ENCODE measurements at places on chromosomes 11 and 22.

GRCh38 chr22:34880662-34881061, 185.3 kb upstream of the ISX start:
- no peak for DNase-seq

GRCh38 chr11:111153194-111153593, 92.3 kb upstream of the POU2AF2 start:
- no peak for DNase-seq

DNA sequence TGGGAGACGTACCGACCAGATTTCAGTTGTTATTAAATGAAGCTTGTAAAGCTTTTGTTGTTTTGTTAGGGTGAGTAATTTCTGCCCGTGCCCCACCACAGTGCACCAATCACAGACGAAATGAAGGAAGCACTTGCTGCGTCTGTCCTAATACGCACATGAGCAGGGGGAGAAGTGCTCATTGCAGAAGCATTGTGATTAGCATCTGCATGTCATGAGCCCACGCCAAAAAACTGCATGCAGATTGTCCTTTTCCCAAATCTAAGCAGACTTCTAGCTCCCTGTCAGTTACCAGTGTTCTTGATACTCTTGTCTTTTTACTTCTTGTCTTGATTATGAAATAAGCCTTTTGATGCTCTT, 15.5 kb downstream of the RBX1 start:
- DNase-seq: no peak

GRCh38 chr11:130157101-130157500, 2.5 kb upstream of the ST14 start:
- DNase-seq: no peak

DNA sequence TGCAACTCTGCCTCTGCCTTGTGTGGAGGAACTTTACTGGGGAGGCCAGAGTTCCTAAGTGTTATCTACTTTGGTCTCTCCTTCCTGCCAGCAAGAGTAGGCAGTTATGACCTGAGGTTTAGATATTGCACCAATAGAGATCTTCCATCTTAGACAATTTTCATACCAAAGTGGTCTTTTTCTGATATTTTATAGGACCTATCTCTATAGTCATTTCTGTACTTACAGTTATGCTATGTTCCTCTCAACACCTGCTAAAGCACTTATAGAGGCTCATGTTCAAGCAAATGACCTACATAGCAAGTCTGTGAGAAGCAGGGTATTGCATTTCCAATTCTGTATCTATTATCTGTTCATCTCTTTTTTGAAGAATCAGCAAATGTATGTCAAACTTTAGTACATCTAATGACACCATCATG, 80.8 kb downstream of the HORMAD2 start:
- DNase-seq: no peak

- no peak for DNase-seq
Observed at GRCh38 chr22:37279331-37280181, 2.8 kb upstream of the CYTH4 start.

DNA sequence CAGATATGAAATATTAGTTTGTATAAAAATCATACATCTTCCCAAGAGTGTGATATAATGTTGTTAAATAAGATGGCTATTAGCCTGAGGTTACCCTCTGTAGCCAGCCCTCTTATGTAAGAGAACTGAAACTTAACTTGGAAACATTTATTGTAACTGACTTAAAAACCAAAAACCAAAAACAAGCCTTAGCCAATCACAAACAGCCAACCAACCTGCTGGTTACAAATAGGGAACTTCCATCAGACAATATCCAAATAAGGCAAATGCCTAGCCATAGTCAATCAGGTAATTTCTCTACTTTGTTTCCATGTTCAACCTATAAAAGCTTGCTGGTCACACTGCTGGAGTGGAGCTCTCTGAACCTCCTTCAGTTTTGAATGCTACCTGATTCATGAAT, 14.1 kb downstream of the KBTBD3 start:
- DNase-seq: no peak

GRCh38 chr11:96338910-96339705, 3.9 kb downstream of the MAML2 start:
- DNase-seq: no peak

DNA sequence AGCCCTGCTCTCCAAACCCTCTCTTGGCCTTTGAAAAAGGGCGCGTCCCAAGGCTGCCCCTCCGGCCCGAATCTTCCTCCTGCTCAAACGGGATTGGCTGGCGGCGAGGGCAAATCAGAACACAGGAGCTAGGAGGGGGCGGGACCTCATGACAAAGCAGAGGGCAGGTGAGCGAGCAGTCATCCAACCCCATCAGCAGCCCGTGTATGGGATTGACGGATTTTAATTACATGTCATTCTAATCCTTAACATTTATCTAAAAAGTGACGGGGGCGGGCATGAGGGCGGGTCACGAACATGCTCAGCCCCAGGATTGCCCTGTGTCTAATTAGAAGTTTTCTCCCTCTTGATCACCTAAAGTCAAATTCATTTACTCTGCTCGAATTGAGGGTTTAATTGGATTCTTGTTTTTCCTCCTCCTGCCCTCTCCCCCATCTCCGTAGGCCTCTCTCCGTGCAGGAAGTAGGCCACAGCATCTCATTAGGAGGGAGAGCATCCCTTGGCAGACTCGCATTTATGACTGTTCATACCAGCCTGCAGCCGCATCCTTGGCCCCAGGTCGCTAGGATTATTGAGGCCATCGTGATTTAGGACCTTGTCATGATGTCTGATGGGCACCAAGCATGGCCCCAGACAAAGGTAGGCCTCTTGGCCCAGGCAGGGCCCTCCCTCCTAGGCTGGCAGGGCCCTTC, 147.1 kb downstream of the CHST1 start:
- DNase-seq: no peak

DNA sequence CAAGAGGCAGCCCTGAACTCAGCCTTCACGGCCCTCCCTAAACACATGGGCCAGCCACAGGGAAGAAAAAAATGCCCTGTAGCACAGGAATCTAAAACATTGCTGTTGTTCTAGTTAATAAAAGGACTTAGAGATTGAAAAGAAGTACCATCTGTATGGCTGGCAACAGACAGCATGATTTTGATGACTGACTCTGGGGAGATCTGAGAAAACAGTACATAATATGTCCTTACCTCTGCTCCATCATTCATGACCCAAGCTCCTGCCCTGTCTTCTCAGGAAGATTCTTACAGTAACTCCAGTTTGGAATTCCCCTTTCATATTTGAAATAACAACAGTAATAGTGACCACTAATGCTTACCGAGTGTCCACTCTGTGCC, 244.2 kb downstream of the ETS1 start:
- DNase-seq: no peak

- no peak for DNase-seq
Observed at GRCh38 chr11:97800891-97801290, 1219.9 kb upstream of the CNTN5 start.

- no peak for DNase-seq
Observed at GRCh38 chr11:128956401-128957201, 13.9 kb upstream of the TP53AIP1 start.

DNA sequence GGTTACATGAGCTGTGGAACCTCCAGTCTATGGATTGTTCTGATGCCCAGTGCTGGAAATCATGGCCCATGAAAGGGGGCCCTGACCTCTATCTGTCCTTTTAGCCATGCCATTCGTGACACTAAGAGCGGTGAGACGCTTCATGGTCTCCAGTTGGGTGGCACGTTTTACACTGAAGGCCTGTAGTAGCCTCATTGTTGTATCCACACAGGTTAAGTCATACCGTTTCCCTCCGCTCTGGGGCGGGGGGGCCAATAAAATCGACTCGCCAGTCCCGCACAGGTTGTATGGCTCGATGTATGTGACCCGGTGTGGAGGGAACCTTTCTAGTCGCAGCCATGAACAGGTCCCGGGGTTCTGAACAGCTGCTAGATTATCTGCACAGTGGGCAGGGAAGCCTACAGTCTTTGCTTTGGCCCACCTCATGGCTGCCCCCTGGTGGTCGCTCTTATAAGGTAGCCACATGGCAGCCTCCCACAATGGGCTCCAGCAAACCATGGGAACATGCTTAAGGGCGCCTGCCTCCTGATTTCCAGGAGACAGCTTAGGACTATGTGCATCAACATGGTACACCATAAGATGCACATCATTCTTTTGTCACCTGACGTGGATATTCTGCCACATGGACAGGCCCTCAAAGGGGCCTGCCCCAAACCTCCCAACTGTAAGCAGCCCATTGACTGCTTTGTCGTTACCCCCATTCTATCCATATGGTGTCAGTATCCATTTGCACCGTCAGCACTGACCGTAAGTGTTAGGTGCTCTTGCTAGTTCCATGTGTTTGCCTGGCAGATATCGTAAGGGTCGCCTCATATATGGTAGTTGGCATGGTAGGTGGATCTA, 19.7 kb upstream of the APOL3 start:
- DNase-seq: no peak

DNA sequence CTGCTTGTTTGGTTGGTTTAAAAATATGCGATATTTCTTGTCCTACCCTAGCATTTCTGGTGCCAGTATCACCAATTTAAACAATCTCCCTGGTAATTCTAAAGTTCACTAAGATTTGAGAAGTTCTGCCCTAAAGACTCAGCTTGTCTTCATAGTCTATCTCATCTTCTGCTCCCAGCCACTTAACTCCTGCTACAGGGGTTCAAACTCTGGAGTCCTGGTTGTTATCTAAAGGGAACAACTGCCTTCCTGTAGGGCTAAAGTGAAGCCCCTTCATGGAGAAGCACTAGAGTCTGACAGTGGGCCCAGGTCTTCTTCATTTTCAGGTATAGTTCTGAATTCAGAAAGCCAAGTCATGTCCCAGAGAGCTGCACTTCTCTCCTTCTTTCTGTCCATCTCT, 73.2 kb downstream of the CTNND1 start:
- no peak for DNase-seq

DNA sequence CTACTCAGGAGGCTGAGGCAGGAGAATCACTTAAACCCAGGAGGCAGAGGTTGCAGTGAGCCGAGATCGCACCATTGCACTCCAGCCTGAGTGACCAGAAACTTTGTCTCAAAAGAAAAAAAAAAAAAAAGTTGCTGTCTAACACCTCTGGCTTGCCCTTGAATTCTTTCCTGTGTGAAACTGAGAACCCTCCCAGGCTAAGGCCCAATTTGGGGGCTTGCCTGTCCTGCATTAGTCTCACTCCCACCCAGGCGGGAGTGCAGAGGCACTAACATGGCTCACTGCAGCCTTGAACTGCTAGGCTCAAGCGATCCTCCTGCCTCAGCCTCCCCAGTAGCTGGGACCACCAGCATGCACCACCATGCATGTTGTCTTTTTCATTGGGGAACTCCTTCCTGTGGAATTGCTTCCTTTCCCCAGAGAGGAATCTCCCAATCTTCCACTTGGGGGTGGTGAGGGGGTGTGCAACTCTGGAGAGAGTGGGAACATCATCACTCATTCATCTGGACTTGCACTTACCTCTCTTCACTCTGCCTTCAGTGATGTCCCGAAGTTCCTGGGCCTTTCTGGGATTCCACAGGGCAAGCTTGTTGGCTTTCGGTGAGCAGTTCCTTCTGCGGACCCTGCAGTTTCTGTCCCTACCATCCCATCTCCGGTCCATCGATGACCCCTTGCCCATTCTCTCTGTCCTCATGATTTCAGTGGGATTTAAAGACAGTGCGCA, 62.1 kb upstream of the CREB3L1 start:
- no peak for DNase-seq

DNA sequence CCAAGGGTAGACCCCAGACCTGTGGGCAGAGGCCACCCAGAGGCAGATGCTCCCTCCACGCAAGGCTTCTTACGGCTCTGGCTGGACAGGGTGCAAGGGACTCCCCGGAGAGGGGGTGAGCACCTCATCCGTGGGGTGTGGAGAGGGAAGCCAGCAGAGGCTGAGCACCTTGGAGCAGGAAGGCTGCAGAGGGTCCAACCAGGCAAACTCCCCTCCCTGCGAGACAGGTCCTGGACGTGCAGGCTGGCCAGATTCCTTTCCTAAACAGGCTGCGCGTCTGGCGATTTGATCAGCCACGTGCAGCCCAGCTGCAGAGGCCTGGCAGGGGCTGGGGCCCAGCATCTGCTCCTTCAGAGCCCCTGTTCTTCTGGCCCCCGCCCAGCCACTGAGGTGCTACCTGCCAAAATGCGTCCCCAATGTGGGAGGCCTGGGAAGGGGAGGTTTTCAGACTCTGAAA, 49.3 kb downstream of the WNT11 start:
- DNase-seq: no peak

- DNase-seq: no peak
Observed at GRCh38 chr11:126415128-126415527, 59.6 kb downstream of the ST3GAL4 start.

GRCh38 chr11:78694152-78694551, 119.5 kb upstream of the NARS2 start:
- DNase-seq: no peak

GRCh38 chr22:46625843-46626349, 5.7 kb downstream of the GRAMD4 start:
- no peak for DNase-seq

GRCh38 chr11:280706-281485, 2.7 kb downstream of the NLRP6 start:
- no peak for DNase-seq

DNA sequence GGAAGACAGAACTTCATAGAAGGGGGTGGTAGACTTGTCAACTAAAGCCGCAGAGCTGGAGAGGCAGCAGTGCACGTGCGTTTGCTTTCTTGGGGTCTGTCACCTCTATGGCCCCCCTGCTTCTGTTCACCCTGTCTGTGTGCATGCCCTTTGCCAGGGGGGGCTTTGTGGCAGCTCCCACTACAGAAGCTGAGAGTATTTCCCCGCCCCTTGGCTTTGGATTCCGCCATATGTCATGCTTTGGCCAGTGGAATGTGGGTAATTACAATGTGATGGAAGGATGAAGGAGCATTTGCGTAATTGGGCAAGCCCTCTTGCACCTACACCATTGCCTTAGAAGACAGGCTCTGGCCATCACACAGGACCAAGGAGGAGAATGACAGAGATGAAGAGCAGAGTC, 153.0 kb downstream of the MPPED1 start:
- no peak for DNase-seq

- no peak for DNase-seq
Observed at GRCh38 chr11:44535191-44535980, 30.1 kb upstream of the CD82 start.

DNA sequence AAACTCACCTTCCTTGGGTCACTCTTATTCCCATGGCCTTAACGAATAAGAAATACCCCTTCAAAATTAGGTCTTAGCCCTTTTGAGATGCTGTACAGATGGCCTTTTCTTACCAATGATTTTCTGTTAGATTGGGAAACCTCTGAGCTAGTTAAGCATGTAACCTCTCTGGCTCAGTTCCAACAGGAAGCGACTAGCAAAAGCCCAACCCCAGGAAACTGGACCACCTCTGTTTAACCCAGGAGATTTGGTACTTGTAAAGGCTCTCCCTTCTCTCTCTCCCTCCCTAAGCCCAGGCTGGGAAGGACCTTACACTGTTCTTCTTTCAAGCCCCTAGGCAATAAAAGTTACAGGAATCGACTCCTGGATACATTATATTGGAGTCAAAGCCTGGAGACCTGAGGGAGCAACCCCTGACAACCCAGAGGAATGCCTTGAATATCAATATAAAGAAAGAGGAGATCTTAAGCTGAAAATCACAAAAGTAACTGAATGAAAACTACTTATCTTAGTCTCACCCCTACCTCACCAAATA, 11.7 kb downstream of the APIP start:
- no peak for DNase-seq

- no peak for DNase-seq
Observed at GRCh38 chr22:21708960-21709359, 26.6 kb downstream of the YPEL1 start.

- no peak for DNase-seq
Observed at GRCh38 chr11:66146074-66146473, 76.0 kb downstream of the PACS1 start.

All from esophagus squamous epithelium (tissue), 5 donors.